Spleen (tissue), 13 donors: ENCODE measurements at places on chromosomes 7 and 10.
A peak's percentile ranks its signal among the peaks of the same experiment; 100 is the strongest.

DNA sequence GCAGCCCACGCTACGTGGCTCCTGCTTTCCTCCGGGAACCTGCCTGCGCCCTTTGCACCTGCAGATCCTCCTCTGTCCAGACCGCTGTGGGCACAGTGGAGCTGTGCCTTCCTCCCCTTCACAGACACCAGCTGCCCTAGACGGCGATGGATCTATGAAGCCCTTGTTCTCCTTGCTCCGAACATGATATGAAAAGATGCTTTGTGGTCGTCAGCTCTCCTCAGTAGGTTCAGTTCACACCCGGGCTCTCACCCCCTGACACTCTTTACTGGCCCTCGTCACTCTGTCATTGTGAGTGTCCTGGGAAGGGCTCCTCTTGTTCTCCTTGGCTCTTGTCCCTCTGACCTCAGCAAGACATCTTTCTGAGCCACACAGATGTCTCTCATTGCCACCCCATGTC is 4.2 kb downstream of the ZNF488 start:
- no peak for DNase-seq

DNA sequence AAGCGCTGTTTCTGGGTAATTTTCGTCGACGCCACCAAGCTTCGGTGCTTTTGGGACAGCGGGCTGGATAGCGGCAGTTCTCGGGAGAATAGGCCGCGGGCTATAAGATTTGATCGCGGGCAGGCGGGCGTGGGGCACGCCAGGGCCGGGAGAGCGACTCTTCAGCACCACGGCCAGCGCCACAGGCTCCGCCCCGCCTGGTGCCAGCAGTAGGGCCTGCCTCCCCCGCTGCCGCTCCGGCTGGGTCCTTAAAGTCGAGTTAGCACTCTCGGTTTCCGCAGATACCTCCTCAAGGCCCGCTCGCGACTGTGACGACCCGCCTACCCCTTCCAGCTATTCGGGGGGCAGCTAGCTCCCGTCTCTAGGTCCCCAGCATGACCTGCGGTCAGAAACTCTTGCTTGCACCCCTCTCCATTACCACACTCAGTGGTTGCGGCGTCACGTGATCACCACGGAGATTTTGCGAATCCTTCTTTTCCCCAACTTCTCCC is 9.4 kb downstream of the NXPH1 start:
- peak; percentile 75 for DNase-seq

DNA sequence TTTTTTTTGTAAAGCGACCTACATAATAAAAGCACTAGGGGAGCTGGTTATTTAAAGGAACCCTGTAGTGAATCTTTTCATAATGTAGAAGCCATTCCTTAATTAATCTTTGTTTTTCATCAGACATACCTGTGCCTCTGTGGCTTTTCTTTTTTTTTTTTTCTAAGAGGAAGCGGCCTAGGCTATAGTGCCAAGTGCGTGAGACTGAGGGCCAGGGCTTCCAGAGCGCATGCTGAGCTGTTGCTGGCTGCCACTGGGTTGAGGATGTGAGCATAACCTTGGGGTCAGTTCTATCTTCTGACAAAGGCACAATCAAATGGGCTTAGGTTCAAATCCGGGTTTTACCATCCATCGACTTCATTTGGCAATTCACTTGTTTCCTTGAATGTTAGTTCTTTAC is 103.7 kb downstream of the NEUROD6 start:
- no peak for DNase-seq

- peak; percentile 68 for DNase-seq
These were observed 125.7 kb upstream of the KCTD7 start for GRCh38 chr7:66503036-66503370.

GRCh38 chr10:120559800-120560199 is 102.8 kb downstream of the PLPP4 start:
- no peak for DNase-seq

DNA sequence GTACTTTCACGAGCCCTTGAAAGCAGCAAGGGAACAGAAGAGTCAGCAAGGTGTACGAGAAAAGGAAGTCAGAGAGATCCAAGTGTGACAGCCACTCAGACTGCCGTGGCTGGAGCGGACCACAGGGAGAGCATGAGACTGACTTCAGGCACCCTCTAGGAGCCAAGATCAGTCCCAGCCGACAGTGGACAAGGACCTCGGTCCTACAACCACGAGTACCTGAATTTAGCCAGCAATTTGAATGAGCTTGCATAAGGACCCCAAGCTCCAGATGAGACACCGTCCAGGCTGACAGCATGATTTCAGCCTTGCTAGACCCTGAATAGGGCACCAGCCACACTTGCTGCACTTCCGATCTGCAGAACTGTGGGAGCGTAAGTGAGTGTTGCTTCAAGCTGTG is 13.7 kb upstream of the EBF3 start:
- peak; percentile 50 for DNase-seq

- no peak for DNase-seq
These were observed 109.6 kb upstream of the MTPN start for GRCh38 chr7:136086712-136087111.

DNA sequence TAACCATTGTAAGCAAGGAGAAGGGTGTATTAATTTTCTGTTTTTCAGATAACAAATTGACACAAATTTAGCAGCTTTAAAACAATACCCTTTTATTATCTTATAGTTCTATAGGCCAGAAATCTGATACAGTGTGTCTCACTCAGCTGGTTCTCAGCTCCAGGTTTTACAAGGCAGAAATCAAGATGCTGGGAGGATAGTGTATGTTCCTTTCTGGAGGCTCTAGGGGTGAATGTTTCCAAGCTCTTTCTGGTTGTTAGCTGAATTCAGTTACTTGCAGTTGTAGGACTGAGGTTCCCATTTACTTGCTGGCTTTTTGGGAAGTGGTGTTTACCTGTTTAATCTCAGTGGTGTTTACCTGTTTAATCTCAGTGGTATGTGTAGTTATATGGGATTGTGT is 125.4 kb downstream of the ADK start:
- no peak for DNase-seq

DNA sequence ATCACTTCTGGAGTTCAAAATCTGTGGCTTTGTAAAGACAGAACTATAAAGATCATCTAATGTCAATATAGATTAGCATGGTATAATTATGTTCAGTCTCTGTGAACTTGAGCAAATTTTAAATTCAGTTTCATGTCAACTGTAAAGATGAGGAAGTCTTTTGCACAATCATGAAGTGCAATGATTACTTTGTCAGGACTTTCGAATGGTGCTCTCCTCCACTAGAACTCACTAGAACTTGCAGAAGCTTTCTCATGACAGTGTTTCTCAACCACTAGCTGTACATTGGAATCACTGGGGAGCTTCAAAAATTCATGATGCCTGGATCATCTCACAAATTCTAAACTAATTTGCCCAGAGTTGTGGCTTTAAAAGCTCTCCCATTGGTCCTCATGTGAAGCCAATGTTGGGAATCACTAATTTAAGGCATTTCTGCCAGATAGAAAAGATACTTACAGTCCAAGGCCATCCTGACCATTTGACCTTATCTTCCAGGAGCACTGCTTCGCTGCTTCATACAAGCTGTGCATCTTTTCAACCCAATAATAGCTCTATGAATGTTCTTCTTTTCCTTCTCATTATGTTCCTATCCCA is 12.9 kb downstream of the OR2AE1 start:
- DNase-seq, result no peak

DNA sequence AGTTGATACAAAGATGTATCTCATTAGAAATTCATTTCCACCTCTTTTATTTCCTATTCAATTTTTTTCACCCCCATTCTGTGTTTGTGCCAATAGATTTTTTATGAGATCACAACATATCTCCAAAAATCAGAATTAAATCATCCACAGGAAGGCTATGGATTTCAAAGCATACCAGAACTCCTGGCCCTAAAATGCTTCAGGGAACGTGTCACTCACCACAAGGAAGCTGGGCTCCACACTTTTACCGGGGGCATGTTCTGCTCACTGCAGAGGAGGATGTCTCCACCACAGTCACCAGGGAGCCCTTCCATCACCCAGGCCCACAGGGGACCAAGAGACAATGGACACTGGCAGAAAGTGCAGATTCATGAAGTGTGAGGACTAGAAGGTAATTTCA is 456.8 kb downstream of the KCNMA1 start:
- no peak for DNase-seq

GRCh38 chr10:12716042-12716441 is 285.5 kb downstream of the CCDC3 start:
- DNase-seq, result no peak

DNA sequence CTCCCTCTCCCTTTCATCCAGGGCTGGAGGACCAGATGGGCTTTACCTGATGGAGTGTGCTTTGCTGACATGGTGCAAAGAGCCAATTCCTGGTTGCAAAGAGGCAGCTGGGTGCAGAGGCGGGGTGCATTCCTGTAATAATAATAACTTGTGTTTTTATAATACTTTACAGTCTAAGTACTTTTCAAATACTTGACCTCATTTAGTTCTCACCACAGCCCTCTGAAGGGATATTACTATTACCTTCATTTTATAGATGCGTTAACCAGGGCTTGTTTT is 70.4 kb downstream of the TCF7L2 start:
- DNase-seq, result no peak

DNA sequence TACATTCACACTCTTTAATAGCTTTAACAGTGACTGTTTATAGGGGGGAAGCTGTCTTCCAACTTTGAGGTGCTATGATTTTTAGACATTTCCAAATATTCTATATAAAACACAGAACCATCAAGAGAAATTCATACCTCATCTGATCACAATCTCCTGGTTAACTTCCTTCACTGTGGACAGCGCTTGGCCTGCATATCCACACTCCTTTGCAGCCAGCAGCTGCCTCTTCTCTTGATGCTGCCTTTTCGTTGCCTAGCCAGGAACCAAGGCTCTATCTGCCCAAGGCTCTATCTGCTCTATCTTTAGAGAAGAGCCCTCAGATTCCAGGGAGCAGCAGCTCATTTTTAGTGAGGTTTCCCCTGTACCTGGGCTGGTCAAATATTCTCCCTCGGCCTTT is 252.0 kb downstream of the PTEN start:
- no peak for DNase-seq

GRCh38 chr7:43767311-43767710 is 8.8 kb downstream of the BLVRA start:
- no peak for DNase-seq
